ENCODE measurements at places on chromosomes 7 and 10.

- DNase-seq, result no peak
Observed at GRCh38 chr7:128217030-128217805, 23.9 kb upstream of the LEP start.

DNA sequence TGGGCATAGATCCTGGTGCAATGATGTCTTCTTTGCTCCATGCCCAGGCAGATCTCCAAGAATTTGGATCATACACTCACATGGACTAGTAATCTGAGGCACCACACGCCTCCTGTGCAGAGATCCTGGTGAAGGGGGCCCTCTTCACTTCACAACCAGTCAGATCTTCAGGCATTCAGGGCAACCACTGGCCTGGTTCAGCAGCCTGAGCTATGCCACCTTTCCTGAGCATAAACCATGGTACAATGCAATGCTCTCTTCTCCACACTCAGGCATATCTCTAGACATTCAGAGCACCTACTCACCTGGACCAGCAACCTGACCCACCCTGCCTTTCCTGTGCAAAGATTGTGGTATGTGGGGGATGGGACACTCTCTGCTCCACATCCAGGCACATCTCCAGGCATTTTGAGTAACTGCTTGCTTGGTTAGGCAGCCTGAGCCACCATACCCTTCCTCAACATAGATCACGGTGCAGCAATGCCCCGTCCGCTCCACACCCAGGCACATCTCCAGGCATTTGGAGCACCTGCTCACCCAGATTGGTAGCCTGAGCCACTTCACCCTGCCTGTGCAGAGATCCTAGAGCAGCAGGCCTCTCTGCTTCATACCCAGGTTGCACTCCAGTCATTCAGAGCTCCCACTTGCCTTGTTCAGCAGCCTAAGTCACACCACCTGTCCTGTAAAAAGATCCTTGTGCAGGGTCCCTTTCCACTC, 532.2 kb upstream of the STEAP1 start:
- DNase-seq, result no peak

- DNase-seq, result no peak
Observed at GRCh38 chr7:147640821-147641220, 949.7 kb upstream of the C7orf33 start.

DNA sequence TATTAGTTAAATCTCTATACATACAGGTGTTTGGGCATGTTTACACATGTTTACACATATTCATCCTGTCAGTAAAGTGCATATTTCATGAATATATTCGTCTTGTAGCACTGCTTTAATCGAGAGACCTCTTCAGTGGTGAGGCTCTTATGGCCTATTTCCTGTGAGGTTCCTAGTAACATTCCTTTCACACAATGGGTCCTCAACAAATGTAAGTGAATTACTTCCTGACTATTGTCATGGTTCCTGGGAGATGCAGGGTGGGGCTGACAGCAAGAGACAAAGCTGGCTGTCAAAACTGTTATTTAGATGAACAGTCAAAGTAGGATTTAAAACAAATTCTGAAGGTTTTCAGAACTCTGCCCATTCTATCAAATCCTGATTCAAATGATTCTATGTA, 12.4 kb upstream of the SEMA3A start:
- DNase-seq, result no peak

- no peak for DNase-seq
Observed at GRCh38 chr7:37016064-37016878, 292.0 kb upstream of the AOAH start.

- DNase-seq, result no peak
Observed at GRCh38 chr7:33854801-33855350, 50.5 kb upstream of the BMPER start.

All from esophagus squamous epithelium (tissue), 5 donors.